ENCODE measurements at places on chromosomes 5 and 9. TPM values are rescaled to one million over a fixed set of nuclear protein-coding genes. Genes with fewer than 3 reads are reported as not detected.
A peak's percentile ranks its signal among the peaks of the same experiment; 100 is the strongest.

The LRRC19 gene
- total RNA-seq: not detected

- no peak overlapping the region for H3K27ac ChIP-seq
- H3K27me3 ChIP-seq: peaks cover 53% of the 10 kb centered on the region
- peak; percentile 26 for DNase-seq
- peak overlapping the region; percentile 98 for H3K4me3 ChIP-seq
- H3K4me1 ChIP-seq: peaks cover 48% of the 10 kb centered on the region
- peaks cover 2% of the 10 kb centered on the region for H3K36me3 ChIP-seq
These were observed 8.4 kb downstream of the PTCH1 start for GRCh38 chr9:95508242-95508967.

- DNase-seq: no peak
- peaks cover 5% of the 10 kb centered on the region for H3K27me3 ChIP-seq
- H3K36me3 ChIP-seq: no peaks in the 10 kb centered on the region
- no peaks in the 10 kb centered on the region for H3K4me1 ChIP-seq
- H3K27ac ChIP-seq: no peak overlapping the region
- H3K4me3 ChIP-seq: no peak overlapping the region
These were observed 146.5 kb upstream of the TLX3 start for GRCh38 chr5:171162596-171162995.

The ACTBL2 gene
- total RNA-seq: not detected

DNA sequence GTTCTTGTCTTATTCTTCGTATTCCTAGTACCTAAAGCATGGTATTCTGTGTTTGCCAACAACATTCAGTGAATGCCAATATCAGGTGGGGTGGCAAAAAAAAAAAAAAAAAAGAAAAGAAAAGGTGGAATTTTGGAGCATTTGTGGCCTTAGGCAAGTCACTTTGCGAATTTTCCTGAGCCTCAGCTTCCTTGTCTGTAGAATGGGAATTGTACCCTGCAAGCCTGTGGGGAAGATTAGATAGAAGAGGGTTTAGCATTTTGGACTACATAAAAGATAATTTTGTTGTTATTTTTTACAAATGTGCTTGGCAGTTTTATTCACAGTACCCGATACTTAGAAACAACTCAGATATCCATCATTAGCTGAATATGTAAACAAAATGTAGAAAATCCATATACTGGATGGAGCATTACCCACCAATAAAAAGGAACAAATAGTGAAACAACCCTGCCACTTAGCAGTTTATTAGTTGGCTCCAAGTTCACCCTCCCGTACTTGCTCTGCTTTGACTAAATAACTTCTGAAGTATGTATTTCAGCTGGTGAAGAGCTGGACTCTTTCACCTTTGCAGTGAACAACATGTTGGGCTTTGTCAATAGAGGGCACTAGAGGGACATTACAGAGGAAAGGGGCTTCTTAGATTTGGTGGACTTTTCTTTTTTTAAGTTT is 13.6 kb downstream of the UBE2D2 start:
- H3K27me3 ChIP-seq: no peaks in the 10 kb centered on the region
- H3K27ac ChIP-seq: peak overlapping the region; percentile 53
- H3K4me1 ChIP-seq: peaks cover 69% of the 10 kb centered on the region
- H3K36me3 ChIP-seq: peaks cover 32% of the 10 kb centered on the region

The PPP3R2 gene
- total RNA-seq: not detected

The FLT4 gene
- 0.45 TPM for total RNA-seq

The DRD1 gene
- not detected for total RNA-seq
